HCT116 (cell line): ENCODE measurements at places on chromosomes 7 and 10.
A peak's percentile ranks its signal among the peaks of the same experiment; 100 is the strongest.

DNA sequence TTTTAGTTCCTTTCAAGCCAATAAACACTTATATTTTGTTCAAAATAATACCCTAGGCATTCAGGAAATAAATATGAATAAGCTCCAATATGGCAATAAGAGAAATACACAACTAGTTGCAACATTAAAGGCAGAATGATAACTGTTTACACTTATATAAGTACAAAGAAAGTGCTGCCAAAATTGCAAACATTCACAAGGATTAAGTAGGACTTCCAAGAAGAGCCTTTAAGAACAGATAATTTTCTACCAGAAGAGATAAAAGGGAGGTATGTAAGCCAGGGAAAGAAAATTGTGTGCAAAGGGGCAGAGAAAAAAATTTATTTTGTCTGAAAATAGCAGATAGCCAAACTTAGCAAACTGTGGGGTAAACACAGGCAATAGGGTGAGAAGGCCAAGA is 83.8 kb downstream of the CTNNA3 start:
- no peak overlapping the region for H3K4me3 ChIP-seq
- DNase-seq = no peak
- no peaks in the 10 kb centered on the region for H3K36me3 ChIP-seq
- peaks cover 9% of the 10 kb centered on the region for H3K4me1 ChIP-seq
- H3K27me3 ChIP-seq = no peaks in the 10 kb centered on the region

DNA sequence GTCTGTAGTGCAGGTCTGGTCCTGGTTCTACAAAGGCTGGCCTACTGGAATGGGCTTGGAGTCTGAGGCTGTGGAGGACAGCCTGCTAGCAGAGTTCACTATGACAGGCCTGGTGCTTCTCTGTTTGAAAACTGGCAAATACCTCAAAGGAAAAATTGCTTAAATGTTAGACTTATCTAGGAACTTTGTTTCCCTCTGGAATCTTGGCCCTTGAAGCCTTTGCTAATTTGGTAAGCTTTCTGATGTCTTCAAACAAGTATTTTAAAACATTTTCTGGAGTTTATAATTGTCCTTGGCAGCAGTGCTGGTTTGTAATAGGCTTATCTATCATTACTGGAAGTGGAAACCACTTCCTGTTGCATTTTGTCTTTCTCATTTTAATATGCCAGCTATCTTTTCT is 139.7 kb downstream of the TMEM26 start:
- H3K4me1 ChIP-seq = no peaks in the 10 kb centered on the region
- no peak overlapping the region for H3K4me3 ChIP-seq
- no peak for DNase-seq
- H3K27me3 ChIP-seq = no peaks in the 10 kb centered on the region

GRCh38 chr7:121329191-121330052 is 622 bp downstream of the WNT16 start:
- no peaks in the 10 kb centered on the region for H3K27me3 ChIP-seq
- H3K27ac ChIP-seq = peak overlapping the region; percentile 92
- H3K36me3 ChIP-seq = peaks cover 22% of the 10 kb centered on the region
- peaks cover 35% of the 10 kb centered on the region; the same call in 1 of the 2 replicates for H3K4me1 ChIP-seq
- no peak for DNase-seq

GRCh38 chr10:15563246-15563645 is 156.5 kb downstream of the ITGA8 start:
- peaks cover 28% of the 10 kb centered on the region; the same call in 1 of the 2 replicates for H3K27me3 ChIP-seq
- no peaks in the 10 kb centered on the region for H3K36me3 ChIP-seq

- DNase-seq = peak; percentile 23
- no peaks in the 10 kb centered on the region for H3K4me1 ChIP-seq
- H3K36me3 ChIP-seq = no peaks in the 10 kb centered on the region
- H3K27me3 ChIP-seq = no peaks in the 10 kb centered on the region
These were observed 77.3 kb upstream of the RPA3 start for GRCh38 chr7:7795630-7796121.

DNA sequence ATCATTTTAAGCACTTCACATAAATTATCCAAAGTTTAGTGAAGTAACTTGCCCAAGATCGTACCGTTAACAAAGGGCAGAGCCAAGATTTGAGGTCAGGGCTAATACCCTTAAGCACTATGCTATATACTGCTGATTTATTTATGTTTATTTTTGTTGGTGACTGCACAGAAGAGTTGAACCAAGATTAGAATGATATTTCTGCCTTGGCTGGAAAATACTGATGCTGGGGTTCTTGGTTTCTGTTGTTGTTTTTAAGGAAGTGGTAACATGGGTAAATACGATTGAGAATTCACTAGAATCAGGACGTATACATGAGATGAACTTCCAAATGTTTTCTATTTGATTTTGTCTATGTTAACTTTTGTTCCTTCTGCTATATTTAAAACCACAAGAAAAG is 9.3 kb downstream of the ADD3 start:
- peaks cover 10% of the 10 kb centered on the region for H3K4me1 ChIP-seq
- H3K27me3 ChIP-seq = no peaks in the 10 kb centered on the region
- DNase-seq = no peak
- H3K36me3 ChIP-seq = no peaks in the 10 kb centered on the region

GRCh38 chr7:55252386-55252785 is 112.8 kb upstream of the LANCL2 start:
- no peaks in the 10 kb centered on the region for H3K36me3 ChIP-seq
- no peak for DNase-seq
- H3K4me1 ChIP-seq = peaks cover 11% of the 10 kb centered on the region
- H3K27ac ChIP-seq = no peak overlapping the region
- no peaks in the 10 kb centered on the region for H3K27me3 ChIP-seq
- H3K4me3 ChIP-seq = no peak overlapping the region

- no peaks in the 10 kb centered on the region for H3K27me3 ChIP-seq
- H3K27ac ChIP-seq = no peak overlapping the region
- DNase-seq = no peak
- H3K36me3 ChIP-seq = no peaks in the 10 kb centered on the region
- H3K4me1 ChIP-seq = no peaks in the 10 kb centered on the region
These were observed 818.0 kb downstream of the PHTF2 start for GRCh38 chr7:78616539-78616938.

- no peak overlapping the region for H3K27ac ChIP-seq
- H3K36me3 ChIP-seq = no peaks in the 10 kb centered on the region
- peak; percentile 7 for DNase-seq
These were observed 93.5 kb downstream of the DYNC1I1 start for GRCh38 chr7:95865716-95866371.

- H3K36me3 ChIP-seq = no peaks in the 10 kb centered on the region
- H3K27me3 ChIP-seq = no peaks in the 10 kb centered on the region
- no peaks in the 10 kb centered on the region for H3K4me1 ChIP-seq
- no peak within 1 kb of the TSS for H3K27ac ChIP-seq
- no peak for DNase-seq
These were observed at the start of gene ARMS2 for GRCh38 chr10:122454603-122455080. ARMS2 (plus strand) TSS chr10:122454653; CDS start chr10:122454728, 75 bp downstream.

DNA sequence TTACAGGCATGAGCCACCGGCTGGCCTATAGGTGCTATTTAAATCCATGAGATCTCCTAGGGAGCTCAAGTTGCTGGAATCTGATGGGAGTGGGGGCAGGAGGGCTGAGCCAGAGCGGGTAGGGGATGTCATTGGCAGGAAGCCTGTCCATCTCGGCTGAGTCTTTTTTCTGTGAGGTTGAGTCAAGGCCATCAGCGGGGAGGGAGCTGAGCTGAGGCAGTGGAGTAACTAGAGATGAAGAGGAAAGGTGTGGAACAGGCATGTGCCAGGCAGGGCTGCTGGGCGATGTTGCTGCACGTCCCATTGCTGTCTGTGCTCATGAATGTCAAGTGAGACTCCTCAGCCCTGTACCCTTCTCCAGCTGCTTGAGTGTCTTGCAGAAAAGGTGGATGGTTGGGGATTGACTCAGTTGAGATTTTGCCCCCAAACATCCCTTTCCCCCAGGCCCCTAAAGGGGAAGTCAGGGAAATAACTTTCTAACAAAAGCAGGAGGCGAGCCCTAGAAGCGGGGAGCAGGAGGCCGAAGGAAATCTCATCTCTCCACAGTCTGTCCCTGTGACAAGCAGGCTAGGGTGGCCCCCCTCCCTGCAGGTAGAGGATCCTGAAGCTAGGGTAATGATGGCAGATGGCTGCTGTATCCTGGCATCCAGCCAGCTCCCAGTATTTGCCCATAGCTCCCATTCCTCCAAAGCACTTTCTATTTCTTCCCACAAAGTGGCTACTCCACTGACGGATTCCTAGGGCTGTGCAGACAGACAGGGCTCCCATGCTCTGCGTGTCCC is 5.4 kb downstream of the ATP6V1F start:
- H3K36me3 ChIP-seq = peaks cover 3% of the 10 kb centered on the region; the same call in 1 of the 2 replicates
- DNase-seq = no peak
- no peak overlapping the region; the same call in 1 of the 2 replicates for H3K27ac ChIP-seq
- no peaks in the 10 kb centered on the region for H3K27me3 ChIP-seq

- H3K27me3 ChIP-seq = no peaks in the 10 kb centered on the region
- no peak for DNase-seq
- H3K4me3 ChIP-seq = no peak overlapping the region
- no peak overlapping the region for H3K27ac ChIP-seq
- H3K4me1 ChIP-seq = no peaks in the 10 kb centered on the region
These were observed 45.1 kb upstream of the CDK14 start for GRCh38 chr7:90551036-90551435.

- no peaks in the 10 kb centered on the region for H3K4me1 ChIP-seq
- H3K36me3 ChIP-seq = no peaks in the 10 kb centered on the region
- no peaks in the 10 kb centered on the region for H3K27me3 ChIP-seq
- H3K27ac ChIP-seq = no peak overlapping the region
- no peak for DNase-seq
These were observed 57.9 kb downstream of the GATA3 start for GRCh38 chr10:8112230-8112905.

DNA sequence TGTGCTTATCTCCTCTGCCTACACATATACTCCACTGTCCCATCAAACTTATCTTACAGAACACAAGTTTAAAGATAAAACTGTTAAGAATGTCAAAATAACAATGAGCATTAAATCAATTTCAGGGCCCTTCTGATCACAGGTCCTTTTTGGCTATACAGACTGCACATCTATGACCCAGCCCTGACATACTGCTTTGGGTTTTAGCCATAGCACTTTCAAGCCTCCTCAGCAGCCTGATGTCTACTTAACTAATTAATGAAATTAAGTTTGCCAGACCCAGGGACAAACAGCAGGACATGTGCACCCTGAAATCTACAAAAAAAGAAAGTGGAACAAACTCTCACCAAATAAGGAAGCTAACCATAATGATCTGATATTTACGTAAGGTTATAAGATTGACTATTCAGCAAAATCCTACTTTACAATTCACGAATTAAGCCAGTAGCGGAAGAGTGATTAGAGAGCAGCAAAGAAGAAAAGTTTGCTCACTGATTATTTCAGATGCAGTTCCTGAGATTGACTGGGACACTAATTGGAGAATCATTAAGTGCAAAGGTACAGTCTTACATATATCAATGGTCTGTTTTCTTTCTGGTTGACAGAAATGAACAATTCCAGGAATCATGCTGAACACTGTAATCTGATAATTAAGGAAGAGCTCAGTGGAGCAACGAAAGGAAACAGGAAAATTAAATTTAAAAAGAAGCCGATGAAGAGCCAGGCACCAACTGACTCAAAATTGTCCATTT is 669.3 kb upstream of the LRRN3 start:
- no peak for DNase-seq
- H3K36me3 ChIP-seq = no peaks in the 10 kb centered on the region
- H3K4me3 ChIP-seq = no peak overlapping the region
- H3K27ac ChIP-seq = no peak overlapping the region
- H3K27me3 ChIP-seq = no peaks in the 10 kb centered on the region

GRCh38 chr10:130380056-130380455 is 243.9 kb downstream of the GLRX3 start:
- DNase-seq = no peak
- H3K4me3 ChIP-seq = no peak overlapping the region
- no peaks in the 10 kb centered on the region for H3K27me3 ChIP-seq
- no peaks in the 10 kb centered on the region for H3K4me1 ChIP-seq
- no peak overlapping the region for H3K27ac ChIP-seq
- no peaks in the 10 kb centered on the region for H3K36me3 ChIP-seq

- H3K27me3 ChIP-seq = peaks cover 36% of the 10 kb centered on the region
- no peaks in the 10 kb centered on the region for H3K36me3 ChIP-seq
- no peak for DNase-seq
- no peak overlapping the region for H3K4me3 ChIP-seq
- no peaks in the 10 kb centered on the region for H3K4me1 ChIP-seq
- H3K27ac ChIP-seq = no peak overlapping the region
These were observed 1.7 kb downstream of the SORCS3 start for GRCh38 chr10:104642658-104643302.

DNA sequence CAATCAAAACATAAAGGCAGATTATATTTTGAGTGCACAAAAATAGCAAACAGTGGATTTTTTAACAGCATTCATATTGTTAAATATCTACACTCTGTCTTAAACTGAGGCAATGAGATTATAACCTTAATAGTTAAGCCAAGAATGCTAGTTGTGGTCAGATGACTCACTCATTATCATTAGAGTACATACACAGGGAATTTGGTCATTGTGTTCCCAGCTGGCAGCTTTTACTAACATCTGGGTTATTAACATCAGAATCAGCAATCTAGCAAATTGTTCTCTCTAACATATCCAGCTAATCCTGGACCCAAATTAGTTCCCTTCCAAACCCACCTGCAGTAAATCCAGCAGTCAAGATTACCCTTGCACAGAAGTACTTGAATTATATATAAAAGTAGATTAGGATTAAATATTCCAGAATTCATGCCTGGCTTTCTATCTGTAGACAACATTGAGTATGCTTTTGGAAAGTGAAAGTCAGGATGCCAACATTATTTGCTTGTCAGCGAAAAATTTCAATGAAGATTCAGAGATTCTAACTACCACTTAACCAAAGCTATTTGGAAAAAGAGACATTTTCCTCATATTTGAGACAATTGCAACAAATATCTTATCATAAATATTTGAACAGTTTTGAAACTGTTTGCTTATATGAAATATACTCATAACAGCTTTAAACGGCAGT is 1035.6 kb upstream of the PHF14 start:
- H3K27me3 ChIP-seq = no peaks in the 10 kb centered on the region
- H3K4me3 ChIP-seq = no peak overlapping the region
- H3K4me1 ChIP-seq = no peaks in the 10 kb centered on the region
- no peak for DNase-seq
- no peaks in the 10 kb centered on the region for H3K36me3 ChIP-seq

- no peaks in the 10 kb centered on the region for H3K36me3 ChIP-seq
- no peaks in the 10 kb centered on the region for H3K27me3 ChIP-seq
- DNase-seq = no peak
- no peak overlapping the region for H3K4me3 ChIP-seq
These were observed 244.8 kb downstream of the BAMBI start for GRCh38 chr10:28922127-28922526.

DNA sequence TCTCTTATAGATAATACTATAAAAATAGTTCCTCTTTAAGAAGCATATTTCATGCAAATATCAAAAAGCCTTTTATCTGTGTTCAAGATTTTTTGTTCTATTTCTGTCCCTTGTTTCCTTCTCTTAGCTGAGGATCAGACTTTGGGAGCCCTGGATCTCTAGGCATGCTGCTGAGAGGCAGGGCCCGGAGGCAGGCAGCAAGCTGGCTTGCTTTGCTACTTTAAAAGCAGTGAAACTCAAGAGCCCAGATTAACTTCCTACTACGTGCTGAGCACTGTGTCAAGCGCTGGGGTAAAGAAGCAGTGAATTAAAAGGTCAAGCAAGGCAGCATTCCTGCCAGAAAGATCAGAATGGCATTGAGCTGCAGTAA is 31.0 kb upstream of the ARID5B start:
- no peak overlapping the region for H3K27ac ChIP-seq
- no peaks in the 10 kb centered on the region for H3K4me1 ChIP-seq
- no peak for DNase-seq

- no peak for DNase-seq
- no peaks in the 10 kb centered on the region for H3K36me3 ChIP-seq
- H3K27me3 ChIP-seq = no peaks in the 10 kb centered on the region
These were observed 12.1 kb upstream of the PLAU start for GRCh38 chr10:73898730-73899410.
